ENCODE measurements at places on chromosomes 7 and 10. TPM values are rescaled to one million over a fixed set of nuclear protein-coding genes. Genes with fewer than 3 reads are reported as not detected.

DNA sequence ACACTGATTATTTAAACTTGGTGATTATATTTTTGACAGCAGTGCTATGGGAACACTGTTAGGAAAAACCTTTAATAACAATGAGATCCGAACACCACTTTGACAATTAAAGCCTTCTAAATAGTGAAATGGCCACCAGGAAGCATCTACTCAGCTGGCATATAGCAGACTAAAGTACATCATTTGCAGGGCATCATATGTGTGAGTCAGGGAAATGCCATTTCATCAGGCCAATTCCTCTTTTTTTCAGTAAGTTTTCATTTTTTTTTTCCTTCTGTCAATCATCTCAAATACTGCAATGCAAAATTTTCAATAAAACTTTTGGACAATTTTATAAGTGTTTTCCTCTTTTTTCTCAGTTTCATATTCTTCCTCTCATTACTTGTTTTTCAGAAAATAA, 521.4 kb upstream of the SEMA3D start:
- H3K27ac ChIP-seq: no peak overlapping the region
- H3K36me3 ChIP-seq: no peaks in the 10 kb centered on the region
- no peak for DNase-seq
- no peak overlapping the region for H3K4me3 ChIP-seq

Gene SEMA3D
- total RNA-seq: not detected

Gene PRPS1L1
- total RNA-seq: not detected

Gene TYSND1
- total RNA-seq: 12.4 TPM

- no peaks in the 10 kb centered on the region for H3K36me3 ChIP-seq
- H3K4me1 ChIP-seq: no peaks in the 10 kb centered on the region
- no peaks in the 10 kb centered on the region for H3K27me3 ChIP-seq
Observed at GRCh38 chr10:97509120-97509680, 10.5 kb downstream of the UBTD1 start.

- no peak overlapping the region for H3K27ac ChIP-seq
- no peaks in the 10 kb centered on the region for H3K27me3 ChIP-seq
- H3K4me3 ChIP-seq: no peak overlapping the region
Observed at GRCh38 chr7:133313575-133313974, 60.7 kb downstream of the EXOC4 start.

DNA sequence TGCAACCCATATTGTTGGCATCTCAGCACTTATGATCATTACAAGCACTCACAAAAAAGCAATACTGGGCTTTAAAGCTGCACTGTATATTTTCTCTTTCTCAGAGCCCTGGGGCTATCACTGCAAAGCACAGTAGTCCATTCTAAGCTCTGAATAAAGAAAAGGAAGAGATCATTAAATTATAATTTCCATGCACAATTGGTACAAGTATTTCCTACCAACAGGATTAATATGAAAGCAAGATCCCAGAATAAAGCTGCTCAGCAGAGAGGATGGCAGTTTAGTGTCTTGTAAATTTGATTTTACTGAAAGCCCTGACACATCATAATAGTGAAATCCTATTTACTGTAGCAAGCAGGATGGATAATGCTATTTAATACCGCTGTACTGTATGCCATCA, 205.3 kb downstream of the CHCHD3 start:
- H3K4me1 ChIP-seq: no peaks in the 10 kb centered on the region
- H3K27ac ChIP-seq: no peak overlapping the region
- no peak overlapping the region for H3K4me3 ChIP-seq

DNA sequence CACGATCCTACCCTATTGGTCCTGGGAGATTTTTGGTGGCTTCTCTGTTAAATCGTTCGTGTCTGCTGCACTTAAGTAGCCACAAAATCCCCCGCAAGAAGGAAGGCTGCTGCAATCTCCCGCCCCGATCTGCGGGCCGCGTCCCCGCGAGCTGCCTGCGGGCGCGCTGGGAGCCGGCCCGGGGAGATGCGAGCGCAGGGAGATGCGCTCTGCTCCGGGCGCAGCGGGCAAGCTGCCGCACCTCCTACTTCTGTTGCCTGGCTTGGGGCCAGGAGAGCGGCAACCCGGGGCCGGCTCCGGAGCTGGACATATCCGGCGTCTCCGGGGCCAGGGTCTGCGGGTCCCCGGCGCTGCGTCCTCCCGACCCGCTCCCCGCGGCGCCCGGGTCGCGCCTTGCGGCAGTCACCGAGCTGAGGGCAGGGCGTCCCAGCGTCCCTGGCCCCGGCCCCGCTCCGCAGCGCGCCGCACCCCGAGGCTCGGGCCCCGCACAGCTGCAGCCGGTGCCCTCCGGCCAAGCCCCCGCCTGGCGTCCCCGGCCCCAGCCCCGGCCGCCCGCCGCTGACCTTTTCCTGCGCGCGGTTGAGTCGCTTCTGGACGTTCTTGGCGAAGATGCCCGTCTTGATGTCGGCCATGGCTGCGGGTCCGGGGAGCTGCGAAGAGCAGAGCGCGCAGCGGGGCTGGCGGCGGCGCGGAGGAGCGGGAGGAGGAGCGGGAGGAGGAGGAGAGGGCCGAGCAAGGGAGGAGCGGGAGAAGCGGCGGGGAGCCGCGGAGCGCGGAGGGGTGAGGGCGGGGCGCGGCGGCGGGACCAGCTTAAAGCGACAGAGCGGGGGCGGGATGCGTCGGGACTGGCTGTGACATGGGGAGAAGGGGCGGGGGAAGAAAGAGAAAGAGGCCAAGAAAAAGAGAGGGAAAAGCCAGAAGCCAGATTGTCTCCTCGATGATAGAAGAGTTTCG, at the start of gene AMPH:
AMPH (minus strand) TSS at position 654 of the 954 bp plus-strand sequence; CDS start at position 632, 22 bp downstream.
- H3K36me3 ChIP-seq: no peaks in the 10 kb centered on the region
- no peaks in the 10 kb centered on the region for H3K4me1 ChIP-seq
- no peak within 1 kb of the TSS for H3K4me3 ChIP-seq
- no peak within 1 kb of the TSS for H3K27ac ChIP-seq

GRCh38 chr10:111233439-111233838, 156.6 kb downstream of the ADRA2A start:
- H3K36me3 ChIP-seq: no peaks in the 10 kb centered on the region
- H3K27me3 ChIP-seq: no peaks in the 10 kb centered on the region
- H3K27ac ChIP-seq: no peak overlapping the region
- DNase-seq: no peak
- no peak overlapping the region for H3K4me3 ChIP-seq

Gene SFRP5
- not detected for total RNA-seq

DNA sequence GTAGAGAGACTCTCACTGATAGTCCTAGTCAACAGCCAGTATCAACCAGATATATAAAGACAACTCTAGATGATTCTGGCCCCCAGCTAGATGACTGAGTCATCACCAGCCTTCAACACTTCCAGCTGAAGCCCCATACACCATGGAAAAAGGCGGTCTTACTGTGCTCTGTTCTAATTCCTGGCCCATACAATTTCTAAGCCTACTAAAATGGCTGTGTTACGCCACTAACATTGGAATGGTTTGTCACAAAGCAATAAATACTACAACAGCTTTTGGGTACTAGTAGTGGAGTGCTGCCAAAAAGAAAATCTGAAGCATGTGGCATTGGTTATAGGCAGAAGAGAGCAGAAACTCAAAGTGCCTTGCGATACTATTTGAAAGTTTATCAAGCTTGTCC, 13.0 kb upstream of the TES start:
- H3K27ac ChIP-seq: no peak overlapping the region
- no peak for DNase-seq
- H3K4me1 ChIP-seq: no peaks in the 10 kb centered on the region
- H3K4me3 ChIP-seq: no peak overlapping the region

- no peak overlapping the region for H3K27ac ChIP-seq
- no peak overlapping the region for H3K4me3 ChIP-seq
- no peaks in the 10 kb centered on the region for H3K4me1 ChIP-seq
- H3K36me3 ChIP-seq: no peaks in the 10 kb centered on the region
Observed at GRCh38 chr7:85464042-85464651, 277.3 kb upstream of the SEMA3D start.

Gene SLC26A5
- 0.30 TPM for total RNA-seq

- H3K4me1 ChIP-seq: peaks cover 23% of the 10 kb centered on the region
- no peak for DNase-seq
- no peaks in the 10 kb centered on the region for H3K36me3 ChIP-seq
- H3K27ac ChIP-seq: peak overlapping the region; percentile 19
- H3K27me3 ChIP-seq: no peaks in the 10 kb centered on the region
- H3K4me3 ChIP-seq: no peak overlapping the region
Observed at GRCh38 chr7:7979558-7979957, 11.0 kb downstream of the GLCCI1 start.

DNA sequence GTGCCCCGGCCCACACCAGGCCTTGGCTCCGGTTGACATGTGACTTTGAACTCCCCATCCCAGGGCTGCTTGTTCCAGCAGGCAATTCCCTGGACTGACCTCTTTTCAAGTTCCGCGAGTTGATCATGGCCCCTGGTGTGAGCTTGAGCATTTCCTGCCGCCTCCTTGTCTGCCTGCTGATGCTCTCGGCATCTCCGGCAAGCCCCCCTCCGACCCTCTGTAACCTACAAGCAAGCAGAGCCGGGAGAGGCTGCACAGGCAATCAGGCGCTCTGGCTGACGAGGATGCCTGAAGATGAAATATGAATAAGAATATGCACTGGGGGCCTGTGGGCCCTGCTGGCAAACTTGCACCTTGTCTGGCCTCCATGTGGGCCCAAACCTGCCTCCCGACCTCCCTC, 304.9 kb upstream of the MKI67 start:
- no peak overlapping the region for H3K4me3 ChIP-seq
- no peaks in the 10 kb centered on the region for H3K27me3 ChIP-seq
- no peaks in the 10 kb centered on the region for H3K4me1 ChIP-seq
- H3K36me3 ChIP-seq: no peaks in the 10 kb centered on the region
